ENCODE measurements at places on chromosomes 5 and 9.
A peak's percentile ranks its signal among the peaks of the same experiment; 100 is the strongest.

GRCh38 chr5:162067162-162067561 is 411 bp upstream of the GABRG2 start:
- DNase-seq = no peak

DNA sequence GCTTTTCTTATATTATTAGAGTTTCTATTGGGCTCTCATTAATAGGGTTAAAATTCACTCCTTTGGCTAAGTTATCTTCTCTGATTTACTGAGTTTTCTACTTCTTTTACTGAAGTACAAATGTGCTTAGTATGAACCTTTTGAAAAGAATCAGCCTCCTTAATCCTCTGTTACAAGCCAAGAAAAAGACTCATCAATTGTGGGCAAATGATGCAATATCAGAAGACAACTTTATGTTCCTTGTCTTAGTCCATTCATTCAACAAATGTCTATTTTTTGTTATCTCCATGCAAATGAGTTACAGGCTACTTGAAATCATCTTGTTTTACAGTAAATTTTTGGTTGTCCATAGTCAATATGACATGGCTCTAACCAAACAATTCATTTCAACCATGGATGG is 40.3 kb downstream of the SNCAIP start:
- peak; percentile 53 for DNase-seq

- peak; percentile 15 for DNase-seq
Observed at GRCh38 chr9:105656131-105656921, 5.9 kb upstream of the TAL2 start.

DNA sequence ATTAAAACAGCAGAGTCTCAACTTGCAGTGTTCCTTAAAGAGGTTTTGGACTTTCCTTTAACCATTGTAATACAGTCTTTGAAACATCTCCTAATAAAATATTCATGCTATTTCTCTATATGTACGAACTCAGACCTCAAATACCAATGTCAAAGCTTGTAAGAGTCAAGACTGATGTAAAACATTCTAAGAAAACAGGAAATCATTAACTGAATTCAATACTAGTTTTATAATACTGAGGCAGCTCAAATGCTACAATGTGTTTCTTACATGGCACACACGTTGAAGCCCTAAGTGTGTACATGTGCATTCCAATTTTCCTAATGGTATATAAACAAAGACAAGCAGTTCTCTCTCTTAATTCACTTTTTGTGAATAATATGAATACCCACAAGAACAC is 11.6 kb downstream of the PSIP1 start:
- DNase-seq = peak; percentile 4

GRCh38 chr5:173812811-173813550 is 75.2 kb upstream of the CPEB4 start:
- DNase-seq = no peak

DNA sequence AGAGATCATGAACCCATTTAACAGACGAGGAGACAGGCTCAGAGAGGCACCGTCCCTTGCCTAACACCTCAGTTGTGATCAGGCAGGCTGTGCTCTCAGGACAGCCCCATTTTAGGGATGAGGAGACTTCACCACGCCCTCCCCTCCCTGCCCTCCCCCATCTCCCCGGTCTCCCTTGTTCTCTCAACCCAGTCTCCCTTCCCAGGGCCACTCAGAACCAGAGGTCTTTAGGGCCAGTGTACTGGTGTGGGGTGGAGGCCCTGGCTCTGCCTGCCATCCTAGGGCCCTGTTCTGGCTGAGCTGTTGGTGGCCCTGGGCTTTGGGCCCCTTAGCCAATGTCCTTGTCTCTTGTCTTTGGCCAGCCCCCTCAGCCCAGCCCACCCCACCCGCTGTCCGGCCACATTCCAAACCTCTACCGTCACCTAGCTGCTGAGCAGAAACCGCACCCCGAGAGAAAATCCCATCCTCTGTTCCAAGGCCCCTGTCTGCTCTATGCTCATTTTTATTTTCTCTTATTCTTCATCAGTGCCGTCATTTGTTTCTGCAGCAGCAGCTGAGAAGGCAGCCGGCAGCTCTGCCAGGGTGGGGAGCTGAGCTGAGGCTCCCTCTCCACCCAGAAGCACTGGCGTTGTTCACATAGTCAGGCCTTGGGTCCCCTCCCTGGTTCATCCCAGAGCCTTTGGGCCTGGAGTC is 33.9 kb downstream of the OLFML2A start:
- DNase-seq = peak; percentile 89

DNA sequence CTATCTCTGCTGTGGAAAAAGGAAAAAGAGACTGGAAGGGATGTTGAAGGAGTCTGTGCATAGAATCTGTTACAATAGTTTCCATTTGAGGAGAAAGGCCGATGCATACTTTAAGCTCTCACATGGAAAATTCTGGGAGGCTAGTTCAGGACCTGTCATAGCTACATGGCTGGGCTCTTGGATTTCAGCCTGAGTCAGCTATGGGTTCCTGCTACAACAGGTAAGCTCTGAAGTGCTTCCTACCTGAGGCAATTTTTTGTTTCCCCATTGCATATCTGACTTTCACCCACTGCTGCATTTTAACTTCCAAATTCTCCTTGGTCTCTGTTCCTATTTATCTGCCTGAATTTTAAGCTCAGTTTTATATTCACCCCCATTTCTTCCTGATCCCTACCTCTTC is 310.7 kb downstream of the RAB3C start:
- no peak for DNase-seq

DNA sequence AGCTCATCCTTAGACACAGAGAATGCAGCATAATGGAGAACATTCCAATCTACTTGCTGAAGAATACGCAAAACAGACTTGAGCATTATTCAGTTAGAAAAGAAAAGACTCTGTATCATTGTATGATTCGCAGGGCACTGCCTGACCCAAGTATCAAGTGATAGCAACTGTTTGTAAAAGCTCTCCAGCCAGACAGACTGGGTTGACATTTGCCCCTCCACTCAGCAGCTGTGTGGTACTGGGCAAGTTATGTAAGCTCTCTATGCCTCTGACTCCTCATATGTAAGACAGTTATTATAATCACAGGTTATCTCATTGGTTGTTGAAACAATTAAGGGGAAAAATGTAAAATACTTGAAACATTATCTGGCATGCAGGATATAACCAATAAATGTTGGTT is 505.0 kb downstream of the ELAVL2 start:
- no peak for DNase-seq
